ENCODE measurements at places on chromosomes 4 and X.

DNA sequence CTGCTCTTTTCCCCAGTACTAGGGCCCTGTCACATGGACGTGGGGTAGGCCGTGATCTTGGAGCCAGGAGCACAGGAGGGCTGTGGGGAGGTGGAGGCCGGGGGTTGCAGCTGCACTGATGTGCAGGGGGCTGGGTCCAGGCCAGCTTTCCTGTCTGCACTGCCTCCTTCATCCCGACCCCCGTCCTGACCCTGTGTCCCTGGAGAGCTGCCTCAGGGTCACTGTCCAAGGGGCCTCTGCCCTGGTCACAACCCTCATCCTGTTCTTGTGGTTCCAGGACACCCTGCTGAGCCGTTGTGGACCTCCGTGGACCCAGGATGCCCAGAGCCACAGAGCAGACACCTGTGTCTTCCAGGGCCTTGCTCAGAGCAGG is 91.7 kb upstream of the ADRA2C start:
- no peak for DNase-seq

GRCh38 chr4:37073226-37073840 is 171.2 kb upstream of the NWD2 start:
- DNase-seq, result no peak

DNA sequence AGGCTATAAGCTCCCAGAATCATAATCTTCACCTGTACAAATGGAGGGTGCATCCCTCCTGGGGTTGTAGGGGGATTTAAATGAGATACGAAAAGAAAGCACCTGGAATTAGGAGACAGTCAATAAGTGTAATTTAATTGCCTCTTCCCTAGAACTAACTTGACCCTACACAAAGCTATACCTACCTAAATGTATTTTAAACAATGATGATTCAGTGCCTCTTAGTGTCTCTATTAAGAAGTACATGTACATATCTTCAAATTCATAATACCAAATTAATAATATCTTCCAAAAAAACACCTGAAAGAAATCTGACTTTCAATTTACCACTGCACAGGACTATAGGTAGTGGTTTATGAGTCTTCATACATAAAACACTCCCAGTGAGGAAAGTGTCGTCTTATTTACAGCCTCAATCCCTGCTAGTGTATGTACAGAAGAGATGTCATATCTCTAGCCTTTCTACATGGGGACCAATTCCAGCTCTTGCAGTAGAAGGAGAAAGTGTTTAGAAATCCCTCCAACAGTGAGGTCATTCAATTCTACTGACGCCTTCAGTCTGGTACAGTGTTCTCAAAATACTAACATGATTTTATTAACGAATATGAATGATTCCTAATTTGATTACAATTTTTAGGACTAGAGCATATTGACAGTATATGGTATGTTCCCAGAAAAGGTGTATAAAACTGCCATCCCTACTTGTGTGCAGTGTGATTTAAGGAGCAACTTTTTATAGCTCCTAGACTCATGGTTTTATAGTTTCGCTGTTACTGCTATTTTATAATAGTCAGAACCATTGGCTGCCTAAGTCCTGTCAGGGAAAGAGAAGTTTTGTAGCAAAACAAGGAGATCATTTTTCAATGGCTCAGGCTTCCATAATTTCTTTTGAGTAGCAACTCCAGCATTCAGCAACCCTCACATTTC is 282.7 kb downstream of the UNC5C start:
- DNase-seq, result no peak

DNA sequence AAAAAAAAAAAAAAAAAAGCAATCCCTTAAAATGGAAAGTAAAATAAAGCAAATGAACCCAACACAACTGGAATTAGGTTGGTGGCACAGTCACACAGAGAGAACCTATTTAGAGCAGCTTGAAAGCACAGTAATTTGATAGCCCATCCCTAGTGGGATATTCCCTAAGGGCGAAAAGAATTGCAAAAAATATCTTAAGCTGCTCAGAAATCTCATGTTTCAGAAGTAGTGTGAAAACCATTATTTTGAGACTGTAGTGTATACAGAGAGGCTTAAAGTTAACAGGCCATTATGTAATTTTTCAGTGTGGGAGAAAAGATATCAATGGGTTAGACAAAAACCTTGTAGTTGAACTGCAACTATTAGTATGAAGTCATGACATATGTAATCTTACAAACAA is 40.0 kb upstream of the DHX15 start:
- DNase-seq, result no peak

All from 8988T (cell line).